ENCODE measurements at places on chromosomes 2 and 18.

DNA sequence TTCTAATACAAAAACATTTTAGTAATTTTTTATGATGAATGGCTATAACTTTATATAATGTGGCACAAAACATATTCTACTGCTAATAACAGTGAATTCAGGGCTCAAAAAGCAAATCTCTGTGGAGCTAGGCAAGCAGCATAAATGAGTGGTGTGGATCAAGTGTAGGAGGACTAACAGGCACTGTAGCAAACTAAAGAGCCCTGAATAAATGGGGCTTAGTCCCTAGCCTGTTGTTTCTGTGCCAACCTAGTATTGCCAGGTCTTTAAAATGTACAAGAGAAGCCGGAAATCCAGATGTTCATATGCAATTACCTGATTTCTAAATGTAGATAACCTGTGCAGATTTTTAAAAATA is 18.5 kb downstream of the REL start:
- no peak for DNase-seq

DNA sequence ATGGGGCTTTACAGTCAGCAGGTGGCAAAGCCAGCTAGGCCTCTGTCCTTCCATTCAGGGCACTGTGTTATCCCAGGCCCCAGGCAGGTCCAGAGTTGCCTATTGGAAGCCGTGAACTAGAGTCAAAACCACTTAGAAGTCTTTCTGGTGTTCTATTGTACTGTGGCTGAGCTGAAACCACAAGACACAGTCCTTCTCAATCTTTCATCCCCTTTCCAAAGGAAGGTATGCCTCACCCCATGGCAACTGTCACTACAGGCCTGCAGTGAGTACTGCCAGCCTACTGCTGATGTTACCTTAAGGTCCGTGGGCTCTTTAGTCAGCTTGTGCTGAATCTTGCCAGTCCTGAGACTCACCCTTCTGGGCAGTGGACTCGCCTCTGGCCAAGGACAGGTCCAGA is 181.6 kb downstream of the GULP1 start:
- DNase-seq = no peak

DNA sequence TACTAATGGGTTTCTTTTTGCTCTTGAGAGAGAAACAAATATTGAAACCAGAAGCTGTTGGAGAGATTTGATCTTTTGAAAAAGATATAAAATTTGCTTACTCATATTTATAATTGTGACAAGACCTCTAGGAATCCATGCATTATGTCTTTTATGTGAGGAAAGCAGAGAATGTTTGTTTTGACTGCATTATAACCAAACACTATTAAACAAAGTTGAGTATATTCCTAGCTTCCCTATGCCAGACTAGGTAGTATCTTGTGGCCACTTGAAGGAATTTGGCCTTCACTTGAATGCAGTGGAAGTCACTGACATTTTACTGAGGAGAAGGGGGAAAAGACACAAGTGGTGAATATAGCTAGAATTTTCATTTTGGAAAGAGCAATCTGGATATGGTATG is 521.8 kb upstream of the ZEB2 start:
- no peak for DNase-seq

DNA sequence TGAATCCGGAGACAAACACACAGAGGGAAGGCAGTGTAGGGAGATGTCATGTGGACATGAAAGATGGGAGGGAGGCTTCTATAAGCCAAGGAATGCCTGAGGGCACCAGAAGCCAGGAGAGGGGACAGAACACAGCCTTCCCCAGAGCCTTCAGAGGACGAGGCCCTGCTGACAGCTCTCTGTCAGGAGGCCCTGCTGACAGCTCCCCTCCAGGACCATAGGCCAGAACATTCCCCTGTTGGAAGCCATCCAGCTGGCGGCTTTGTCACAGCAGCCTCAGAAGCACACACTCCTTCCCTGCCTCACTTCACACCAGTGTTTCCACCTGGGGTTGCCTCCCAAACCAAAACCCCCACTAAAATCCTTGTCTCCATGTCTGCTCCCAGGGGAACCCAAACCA is 171.3 kb upstream of the ID2 start:
- no peak for DNase-seq

DNA sequence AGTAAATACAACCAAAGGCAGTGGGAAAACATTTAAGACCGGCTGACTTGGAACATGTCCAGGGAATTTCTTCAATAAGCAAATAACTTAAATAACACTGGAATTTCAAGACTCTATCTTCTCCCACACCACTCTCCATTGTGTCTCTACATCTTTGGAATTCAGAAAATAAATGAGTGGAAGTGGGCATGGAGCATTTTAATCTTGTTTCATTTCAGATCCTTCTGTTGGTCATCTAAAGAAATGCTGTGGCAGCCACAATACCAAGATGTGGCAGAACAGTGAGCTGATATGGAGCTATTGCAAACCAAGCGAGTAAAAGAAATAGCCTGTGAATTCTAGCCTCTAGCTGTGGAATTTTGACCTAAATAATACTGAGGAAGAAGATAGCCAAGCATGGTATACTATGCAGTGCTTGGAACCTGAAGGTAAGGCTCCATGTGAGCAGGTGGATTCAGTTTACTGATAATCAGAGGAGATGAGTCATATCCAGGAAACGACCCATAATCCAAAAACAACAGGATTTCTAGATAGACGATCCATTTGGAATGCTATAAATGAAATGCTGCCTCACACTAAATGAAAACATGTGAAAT is 157.1 kb upstream of the SCN7A start:
- DNase-seq = no peak

GRCh38 chr2:202950592-202950991 is 38.5 kb downstream of the CARF start:
- no peak for DNase-seq

- no peak for DNase-seq
Observed at GRCh38 chr2:160876029-160876428, 284.2 kb upstream of the TANK start.

DNA sequence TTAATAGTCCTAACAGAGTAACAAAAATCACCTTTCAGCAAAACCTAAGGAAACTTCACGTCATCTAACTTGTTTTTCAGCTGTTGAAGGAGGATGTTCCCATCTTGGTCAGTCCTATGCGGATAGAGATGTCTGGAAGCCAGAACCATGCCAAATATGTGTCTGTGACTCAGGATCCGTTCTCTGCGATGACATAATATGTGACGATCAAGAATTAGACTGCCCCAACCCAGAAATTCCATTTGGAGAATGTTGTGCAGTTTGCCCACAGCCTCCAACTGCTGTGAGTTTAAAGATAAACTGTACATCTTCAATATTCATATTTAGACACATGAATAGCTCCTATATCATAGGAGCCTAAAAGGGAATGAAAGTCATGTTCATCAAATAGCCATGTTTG is 10.5 kb downstream of the COL3A1 start:
- no peak for DNase-seq
